ENCODE measurements at places on chromosomes 3 and 15.
A peak's percentile ranks its signal among the peaks of the same experiment; 100 is the strongest.

- no peak for DNase-seq
- H3K4me1 ChIP-seq = no peaks in the 10 kb centered on the region
- H3K36me3 ChIP-seq = no peaks in the 10 kb centered on the region
These were observed 323.8 kb upstream of the PPP2R3A start for GRCh38 chr3:135641761-135642160.

GRCh38 chr15:33293713-33294334 is 16.9 kb upstream of the RYR3 start:
- no peak overlapping the region for H3K27ac ChIP-seq
- no peaks in the 10 kb centered on the region for H3K27me3 ChIP-seq
- H3K36me3 ChIP-seq = no peaks in the 10 kb centered on the region
- no peak for DNase-seq
- no peaks in the 10 kb centered on the region for H3K4me1 ChIP-seq

GRCh38 chr15:76502678-76503077 is 166.1 kb downstream of the ISL2 start:
- no peaks in the 10 kb centered on the region for H3K27me3 ChIP-seq
- no peaks in the 10 kb centered on the region for H3K36me3 ChIP-seq
- no peak overlapping the region for H3K27ac ChIP-seq
- no peak overlapping the region for H3K4me3 ChIP-seq

GRCh38 chr3:13064964-13065363 is 8.3 kb downstream of the IQSEC1 start:
- H3K36me3 ChIP-seq = no peaks in the 10 kb centered on the region
- no peak overlapping the region for H3K27ac ChIP-seq
- no peaks in the 10 kb centered on the region for H3K4me1 ChIP-seq
- no peak for DNase-seq
- H3K27me3 ChIP-seq = no peaks in the 10 kb centered on the region

DNA sequence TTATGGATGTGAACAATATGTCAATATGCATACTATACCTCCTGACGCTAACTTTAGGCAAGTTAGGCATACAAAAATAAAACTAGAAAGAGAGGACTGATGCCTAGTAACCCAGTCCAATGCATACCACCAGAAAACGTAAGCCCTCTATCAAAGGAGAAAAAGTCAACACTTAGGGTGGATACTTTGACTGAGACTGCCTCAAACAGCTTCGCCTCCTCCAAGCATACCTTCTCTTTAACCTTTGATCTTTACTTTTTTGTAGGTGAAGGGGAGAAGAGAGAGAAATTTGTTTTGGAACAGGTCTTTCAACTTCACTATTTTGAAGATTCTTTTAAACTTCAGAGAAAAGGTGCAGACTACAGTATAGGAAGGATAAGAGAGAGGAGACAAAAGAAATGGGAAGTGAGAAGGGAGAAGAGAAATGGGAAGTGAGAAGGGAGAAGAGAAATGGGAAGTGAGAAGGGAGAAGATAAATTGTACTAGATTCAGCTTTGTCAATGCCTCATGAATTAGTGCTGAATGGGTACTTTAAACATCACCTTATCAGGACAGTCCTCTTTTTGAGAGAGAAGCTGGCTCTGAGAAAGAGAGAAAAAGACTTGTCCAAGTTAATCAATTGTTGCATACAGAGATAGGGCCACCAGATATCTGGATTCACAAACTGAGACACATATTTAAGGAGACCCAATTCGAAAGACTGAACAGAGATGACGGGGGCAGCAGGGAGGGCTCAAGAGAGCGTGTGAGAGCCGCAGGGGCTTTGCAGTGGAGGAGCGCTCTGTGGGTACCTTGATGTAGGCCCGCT is 1.0 kb downstream of the P3H2 start:
- no peaks in the 10 kb centered on the region for H3K4me1 ChIP-seq
- H3K36me3 ChIP-seq = no peaks in the 10 kb centered on the region
- H3K27ac ChIP-seq = no peak overlapping the region
- H3K4me3 ChIP-seq = peak overlapping the region; percentile 84

DNA sequence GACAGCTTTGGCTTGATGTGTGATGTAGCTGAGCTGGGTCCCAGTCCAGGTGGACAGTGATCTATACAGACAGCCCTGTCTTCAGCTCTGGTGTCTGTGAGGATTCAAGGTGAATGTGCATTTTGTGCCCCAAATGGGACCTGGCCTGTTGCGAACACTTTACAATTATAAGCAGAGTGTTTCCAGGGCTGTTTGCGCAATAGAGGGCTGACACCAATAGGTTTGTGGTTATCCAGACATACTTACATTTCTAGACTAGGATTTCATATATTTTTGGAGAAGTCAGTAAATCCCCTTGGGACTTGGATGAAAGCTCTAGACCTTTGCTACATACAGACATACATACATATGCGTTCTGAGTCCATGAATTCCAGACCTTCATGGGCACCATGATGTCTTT is 4.2 kb upstream of the TATDN2 start:
- H3K27me3 ChIP-seq = no peaks in the 10 kb centered on the region
- no peaks in the 10 kb centered on the region for H3K4me1 ChIP-seq
- H3K27ac ChIP-seq = no peak overlapping the region
- no peak for DNase-seq
- H3K4me3 ChIP-seq = no peak overlapping the region

GRCh38 chr3:79872483-79872882 is 104.7 kb upstream of the ROBO1 start:
- DNase-seq = no peak
- no peak overlapping the region for H3K4me3 ChIP-seq
- H3K27ac ChIP-seq = no peak overlapping the region
- H3K27me3 ChIP-seq = no peaks in the 10 kb centered on the region
- no peaks in the 10 kb centered on the region for H3K36me3 ChIP-seq

GRCh38 chr15:92683511-92683834 is 27.9 kb upstream of the FAM174B start:
- no peak overlapping the region for H3K4me3 ChIP-seq
- H3K36me3 ChIP-seq = no peaks in the 10 kb centered on the region
- no peaks in the 10 kb centered on the region for H3K4me1 ChIP-seq
- no peaks in the 10 kb centered on the region for H3K27me3 ChIP-seq
- no peak overlapping the region for H3K27ac ChIP-seq

GRCh38 chr15:85149465-85150129 is 167.9 kb downstream of the PDE8A start:
- no peaks in the 10 kb centered on the region for H3K27me3 ChIP-seq
- H3K4me1 ChIP-seq = no peaks in the 10 kb centered on the region
- DNase-seq = no peak
- no peaks in the 10 kb centered on the region for H3K36me3 ChIP-seq
- no peak overlapping the region for H3K27ac ChIP-seq
- no peak overlapping the region for H3K4me3 ChIP-seq

DNA sequence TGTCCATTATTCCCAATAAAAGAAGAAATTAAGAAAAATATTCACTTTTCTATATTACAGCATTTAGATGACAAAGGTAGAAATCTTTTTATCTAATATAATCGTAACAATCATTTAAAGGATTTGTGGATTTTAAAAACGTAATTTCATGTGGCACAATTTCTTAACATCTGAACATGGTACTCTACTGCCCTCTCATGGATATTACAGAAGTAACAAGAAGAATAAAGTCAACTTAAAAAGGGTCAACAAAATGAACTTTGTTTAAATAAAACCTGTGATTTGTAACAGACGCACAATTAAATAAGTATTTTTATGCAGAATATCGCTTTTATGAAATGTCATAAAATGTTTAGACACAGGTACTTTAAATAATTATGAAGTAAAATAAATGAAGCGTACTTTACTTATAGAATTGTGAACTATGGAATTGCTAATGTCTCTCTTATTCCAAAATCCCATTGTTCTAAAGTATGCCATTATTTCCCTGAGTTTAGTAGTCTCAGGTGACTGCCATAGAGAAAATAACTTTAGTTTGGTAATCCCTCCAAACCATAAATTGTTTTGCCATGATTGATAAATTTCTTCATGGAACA is 366.8 kb upstream of the ZNF385D start:
- no peak for DNase-seq
- H3K27ac ChIP-seq = no peak overlapping the region
- H3K4me1 ChIP-seq = no peaks in the 10 kb centered on the region
- H3K36me3 ChIP-seq = no peaks in the 10 kb centered on the region
- no peak overlapping the region for H3K4me3 ChIP-seq
- H3K27me3 ChIP-seq = no peaks in the 10 kb centered on the region

GRCh38 chr3:79947957-79948356 is 180.2 kb upstream of the ROBO1 start:
- H3K27me3 ChIP-seq = no peaks in the 10 kb centered on the region
- H3K27ac ChIP-seq = no peak overlapping the region
- no peak overlapping the region for H3K4me3 ChIP-seq
- DNase-seq = no peak
- no peaks in the 10 kb centered on the region for H3K4me1 ChIP-seq
- no peaks in the 10 kb centered on the region for H3K36me3 ChIP-seq

GRCh38 chr3:36959821-36960220 is 15.0 kb upstream of the TRANK1 start:
- no peak overlapping the region for H3K27ac ChIP-seq
- no peaks in the 10 kb centered on the region for H3K27me3 ChIP-seq
- no peak overlapping the region for H3K4me3 ChIP-seq
- no peaks in the 10 kb centered on the region for H3K4me1 ChIP-seq

Measured in pancreas (tissue), 10 donors.